ENCODE measurements at places on chromosomes 6 and 20.

GRCh38 chr6:44224029-44224964, 902 bp downstream of the SLC29A1 start:
- DNase-seq, result no peak

- no peak for DNase-seq
Measured at GRCh38 chr6:167668019-167668753, 158.5 kb upstream of the AFDN start.

GRCh38 chr6:56046576-56046975, 171.2 kb upstream of the BMP5 start:
- DNase-seq, result no peak

GRCh38 chr6:46882645-46883044, 39.1 kb downstream of the ADGRF5 start:
- no peak for DNase-seq

- DNase-seq, result no peak
Measured at GRCh38 chr6:145008715-145009114, 723.6 kb downstream of the UTRN start.

DNA sequence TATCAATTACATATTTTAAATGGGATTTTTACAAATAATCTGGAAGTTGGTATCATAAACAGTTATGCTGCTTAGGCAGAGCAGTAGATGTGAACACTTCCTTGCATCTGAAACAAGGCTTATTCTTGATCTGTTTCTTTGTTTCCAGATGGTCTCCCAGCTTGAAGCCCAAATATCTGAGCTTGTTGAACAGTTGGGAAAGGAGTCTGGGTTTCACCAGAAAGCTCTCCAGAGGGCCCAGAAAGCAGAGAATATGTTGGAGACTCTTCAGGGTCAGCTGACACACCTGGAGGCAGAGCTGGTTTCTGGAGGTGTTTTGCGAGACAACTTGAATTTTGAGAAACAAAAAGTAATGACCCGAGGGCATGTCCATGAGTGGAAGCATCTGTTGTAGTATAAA, 91.9 kb downstream of the CCDC170 start:
- no peak for DNase-seq

DNA sequence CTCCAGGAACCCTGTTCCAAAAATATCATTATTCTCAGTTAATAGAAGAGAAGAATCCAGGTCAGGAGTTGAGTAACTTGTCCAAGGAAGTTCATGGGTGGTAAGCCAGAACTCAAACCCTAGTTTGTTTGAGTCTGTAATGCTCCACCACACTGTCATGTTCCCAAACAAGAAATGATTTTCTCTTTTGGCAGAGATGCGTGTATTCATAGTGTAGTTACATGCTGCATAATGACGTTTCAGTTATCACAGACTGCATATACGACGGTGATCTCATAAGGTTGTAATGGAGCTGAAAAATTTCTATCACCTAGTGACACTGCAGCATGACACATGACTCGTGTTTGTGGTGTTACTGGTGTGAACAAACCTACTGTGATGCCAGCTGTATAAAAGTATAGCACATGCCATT, 102.6 kb downstream of the TULP4 start:
- no peak for DNase-seq

DNA sequence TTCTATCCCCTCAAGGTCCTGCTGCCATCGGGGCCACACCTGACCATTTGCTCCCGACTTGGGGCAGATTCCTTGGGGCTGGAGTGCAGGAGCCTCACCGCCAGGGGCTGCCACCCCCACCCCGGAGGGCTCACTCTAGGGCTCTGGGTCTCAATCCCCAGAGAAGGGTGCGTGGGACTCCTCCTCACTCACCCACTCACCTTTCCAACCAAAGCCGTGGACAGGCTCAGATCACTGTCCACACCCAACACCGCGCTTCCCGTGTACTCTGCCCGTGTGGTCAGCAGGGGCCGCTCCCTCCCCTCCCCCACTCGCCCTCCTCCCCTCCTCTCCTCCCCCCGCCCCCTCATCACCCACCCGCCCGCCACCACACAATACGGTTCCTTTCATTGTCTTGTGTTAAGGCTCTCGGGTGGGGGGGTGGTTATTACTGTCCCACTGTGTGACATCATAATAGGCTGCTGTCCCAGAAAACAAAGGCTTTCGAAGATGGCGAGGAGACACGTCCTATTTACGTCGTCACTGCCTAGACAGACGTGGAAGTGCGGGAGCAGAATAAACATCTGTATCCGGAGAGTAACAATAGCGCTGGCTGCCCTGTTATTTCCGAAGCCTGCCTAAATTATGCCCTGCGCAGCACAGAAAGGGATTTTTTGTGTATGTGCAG, 85.8 kb downstream of the YTHDF1 start:
- DNase-seq, result no peak

DNA sequence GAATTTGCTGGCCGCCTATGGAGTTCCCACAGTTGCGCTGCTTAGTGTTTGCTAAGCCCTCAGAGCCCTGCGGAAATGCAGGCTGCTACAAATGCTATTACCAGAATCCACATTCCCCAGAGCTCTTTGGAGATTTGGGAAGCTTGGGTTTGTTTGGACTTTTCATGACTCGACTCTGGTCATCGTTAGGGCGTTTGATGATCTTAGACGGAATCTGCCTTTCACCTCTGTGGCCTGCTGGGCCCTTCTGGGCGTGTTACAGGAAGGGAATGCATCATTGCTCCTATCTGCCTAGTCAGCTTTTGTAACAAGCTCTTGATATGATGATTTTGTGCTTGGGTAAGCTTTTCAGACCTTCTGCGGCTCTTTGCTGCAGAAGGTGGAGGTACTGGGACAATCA, 50.8 kb downstream of the EYA2 start:
- DNase-seq, result no peak

GRCh38 chr20:35292504-35293285, 470 bp upstream of the FAM83C start:
- DNase-seq, result no peak

Measured in stimulated activated CD8-positive, alpha-beta memory T cell treated with anti-CD3 and anti-CD28 coated beads, Interleukin-4, amount 100 ng/mL, for 4 hours (primary cell).